Smooth muscle cell of the coronary artery (primary cell): ENCODE measurements at places on chromosomes 5 and 9. TPM values are rescaled to one million over a fixed set of nuclear protein-coding genes. Genes with fewer than 3 reads are reported as not detected.

SOX30 gene
- not detected in 2 replicates for total RNA-seq

SLC4A9 gene
- total RNA-seq, result not detected in 2 replicates

NACC2 gene
- 11.9 and 21.5 TPM in 2 replicates for total RNA-seq

RAI14 gene
- total RNA-seq, result 125 and 131 TPM in 2 replicates

PROB1 gene
- total RNA-seq, result 0.35 and 0.38 TPM in 2 replicates

ANKH gene
- total RNA-seq, result 14.2 and 14.6 TPM in 2 replicates
